ENCODE measurements at places on chromosomes 5 and 9.
A peak's percentile ranks its signal among the peaks of the same experiment; 100 is the strongest.

DNA sequence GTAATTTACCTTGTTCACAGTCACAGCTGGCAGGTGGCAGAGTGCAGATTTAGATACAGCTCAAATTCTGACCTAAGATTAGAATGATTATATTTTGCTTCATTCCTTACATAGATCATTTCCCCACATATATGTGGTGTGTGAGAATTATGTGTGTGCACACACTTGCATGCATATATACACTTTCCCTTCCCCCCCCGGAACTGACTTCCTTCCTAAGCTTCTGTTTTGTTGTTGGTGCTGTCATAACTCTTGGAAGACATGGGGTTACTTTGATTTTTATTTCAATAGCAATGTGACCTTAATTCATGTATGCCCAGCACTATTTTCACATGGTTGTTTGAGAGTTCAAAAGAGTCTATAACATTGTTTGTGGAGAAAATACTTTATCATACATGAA, 112.8 kb downstream of the CMYA5 start:
- peak; percentile 47 for DNase-seq

DNA sequence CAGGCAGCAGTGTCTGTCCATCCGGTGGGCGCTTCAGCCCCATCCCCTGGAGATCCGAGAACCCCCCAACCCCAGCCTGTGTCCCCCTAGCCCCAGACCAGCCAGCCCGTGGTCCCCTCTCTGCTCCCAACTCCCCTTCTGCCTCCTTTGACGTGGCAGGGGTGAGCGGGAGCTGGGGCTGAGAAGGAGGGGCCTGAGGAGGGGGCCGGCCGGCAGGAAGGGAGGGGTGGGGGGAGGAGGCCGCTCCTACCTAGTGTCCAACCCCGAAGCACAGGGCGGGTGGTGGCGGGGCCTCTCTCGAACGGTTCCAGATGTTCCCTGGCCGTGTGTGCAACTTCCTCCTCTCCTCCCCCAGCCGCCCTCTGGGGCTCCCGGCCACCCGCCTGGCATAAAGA, 31.0 kb downstream of the GOLGA2 start:
- peak; percentile 77 for DNase-seq

GRCh38 chr9:119761812-119762211, 392.6 kb upstream of the BRINP1 start:
- DNase-seq, result no peak

DNA sequence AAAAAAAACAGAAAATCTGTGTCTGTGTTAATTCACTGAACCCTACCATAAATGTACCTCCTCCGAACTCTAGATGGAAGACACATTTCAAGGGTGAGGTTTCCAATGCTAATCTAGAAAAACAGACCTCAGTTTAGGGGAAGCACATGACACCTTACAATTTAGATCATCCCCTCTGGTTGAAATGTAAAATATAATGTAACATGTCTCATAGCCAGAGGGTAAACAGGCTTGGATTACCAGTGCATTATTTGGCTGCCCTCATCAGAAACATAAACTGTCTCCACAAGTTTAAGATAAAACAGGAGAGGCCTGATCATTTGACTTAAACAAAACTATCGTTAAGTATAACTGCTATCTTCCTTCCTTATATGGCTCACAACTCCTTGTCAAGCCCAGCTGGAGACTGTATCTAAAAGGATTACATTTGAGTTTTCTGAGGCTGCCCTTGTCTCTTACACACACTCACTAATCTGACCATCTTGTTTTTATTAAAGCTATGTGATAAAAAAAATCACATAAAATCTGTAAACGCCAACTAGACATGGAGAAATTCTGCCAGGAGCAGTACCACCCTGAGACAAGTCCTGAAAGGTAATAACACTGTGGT, 105.7 kb downstream of the LURAP1L start:
- DNase-seq, result no peak

DNA sequence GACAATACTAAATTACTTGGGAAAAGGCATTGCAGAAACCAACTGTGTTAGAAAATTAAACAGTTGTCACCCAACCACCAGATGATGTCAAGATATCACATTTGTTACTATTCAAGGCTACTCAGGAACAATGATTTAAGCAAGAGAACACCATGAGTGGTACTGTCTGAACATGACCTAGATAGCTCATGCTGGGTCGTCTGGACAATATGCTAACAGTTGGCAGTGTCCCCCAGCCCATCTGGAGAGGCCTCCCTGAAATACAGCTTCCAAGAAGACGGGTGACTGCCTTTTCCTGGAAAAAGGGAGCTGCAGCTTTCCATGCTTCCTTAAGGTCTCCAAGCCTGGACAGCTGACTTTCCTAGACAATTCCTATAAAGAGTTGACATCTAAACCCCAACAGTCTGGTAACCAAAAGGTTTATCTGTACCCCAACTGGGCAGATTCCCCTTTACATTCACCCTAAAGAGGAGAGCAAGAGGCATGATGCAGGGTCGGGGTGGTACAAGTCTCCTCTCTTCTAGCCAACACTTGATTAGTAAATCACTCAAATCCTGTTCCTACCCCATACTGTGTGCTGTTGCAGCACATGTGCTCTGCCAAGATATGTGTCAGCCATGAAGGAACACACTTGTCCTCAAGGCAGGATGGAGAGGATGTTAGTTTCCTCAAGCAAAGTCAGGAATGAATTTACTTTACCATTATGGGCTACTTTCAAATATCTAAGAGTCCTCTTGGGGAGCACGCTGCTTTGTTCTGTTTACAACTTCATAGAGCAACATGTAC, 433.0 kb downstream of the PDE4D start:
- DNase-seq, result no peak

DNA sequence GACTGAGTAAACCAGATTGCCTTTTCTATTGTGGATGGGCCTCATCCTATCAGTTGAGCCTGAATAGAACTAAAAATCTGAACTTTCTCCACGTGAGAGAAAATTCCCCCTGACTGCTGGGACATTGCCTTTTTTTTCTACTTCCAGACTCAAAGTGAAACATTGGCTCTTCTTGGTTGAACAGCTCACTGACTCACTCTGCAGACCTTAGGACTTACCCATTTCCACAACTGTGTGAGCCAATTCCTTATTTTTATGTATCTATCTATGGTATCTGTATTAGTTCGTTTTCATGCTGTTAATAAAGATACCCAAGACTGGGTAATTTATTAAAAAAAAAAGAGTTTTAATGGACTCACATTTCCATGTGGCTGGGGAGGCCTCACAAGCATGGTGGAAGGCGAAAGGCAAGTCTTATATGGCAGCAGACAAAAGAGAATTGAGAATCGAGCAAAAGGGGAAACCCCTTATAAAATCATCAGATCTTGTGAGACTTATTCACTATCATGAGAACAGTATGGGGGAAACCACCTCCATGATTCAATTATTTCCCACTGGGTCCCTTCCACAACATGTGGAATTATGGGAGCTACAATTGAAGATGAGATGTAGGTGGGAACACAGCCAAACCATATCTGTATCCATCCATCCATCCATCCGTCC, 306.7 kb upstream of the SLC24A2 start:
- peak; percentile 4 for DNase-seq

- DNase-seq, result no peak
Observed at GRCh38 chr5:35826056-35826455, 30.6 kb upstream of the IL7R start.

GRCh38 chr9:88789785-88790184, 201.5 kb upstream of the S1PR3 start:
- peak; percentile 57 for DNase-seq

- no peak for DNase-seq
Observed at GRCh38 chr9:19555214-19555613, 146.4 kb downstream of the ACER2 start.

GRCh38 chr9:123657941-123658340, 272.0 kb downstream of the DENND1A start:
- DNase-seq, result no peak

DNA sequence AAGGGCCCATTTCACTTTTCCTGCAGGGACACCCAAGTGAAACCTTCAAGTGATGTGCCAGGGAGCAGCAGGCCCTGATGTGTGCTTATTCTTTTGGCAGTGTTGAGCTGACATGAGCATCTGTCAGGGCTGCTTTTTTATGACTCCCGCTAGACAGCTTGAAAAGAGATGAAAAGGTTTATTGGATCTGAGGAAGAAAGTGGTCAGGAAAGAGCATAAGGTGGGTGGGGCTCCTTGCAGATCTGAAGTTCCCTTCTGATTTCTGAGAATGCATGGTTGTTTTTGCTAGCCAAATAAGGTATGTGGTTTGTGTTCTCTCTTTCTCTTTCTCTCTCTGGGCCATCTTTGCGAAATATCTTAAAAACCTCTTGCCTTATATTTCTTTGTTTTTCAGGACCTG, 316.1 kb downstream of the DMRT2 start:
- no peak for DNase-seq

DNA sequence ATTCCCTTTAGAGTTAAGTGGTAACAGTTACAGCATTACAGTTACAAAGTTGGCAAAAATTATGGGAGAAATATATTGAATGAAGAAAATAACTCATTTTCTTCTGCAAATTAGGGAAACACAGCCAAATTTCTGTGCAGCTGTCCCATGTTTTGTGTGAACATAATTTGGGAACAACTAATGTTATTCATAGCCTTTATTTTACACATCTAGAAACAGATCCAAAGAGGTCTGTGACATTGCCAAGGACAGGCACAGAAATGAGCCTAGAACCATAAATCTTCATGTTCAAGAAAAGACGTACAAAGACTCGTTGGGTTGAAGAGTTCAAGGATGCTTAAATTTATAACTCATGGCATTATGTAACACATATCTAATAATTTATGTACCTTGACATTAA, 114.1 kb upstream of the TXNDC8 start:
- DNase-seq, result no peak

- no peak for DNase-seq
Observed at GRCh38 chr9:136091582-136092352, 3.3 kb downstream of the NACC2 start.
